Activated CD8-positive, alpha-beta T cell treated with anti-CD3 and anti-CD28 coated beads for 36 hours (primary cell): ENCODE measurements at places on chromosomes 4 and X.

- no peak for DNase-seq
Observed at GRCh38 chr4:68536375-68536774, 39.7 kb downstream of the UGT2B17 start.

DNA sequence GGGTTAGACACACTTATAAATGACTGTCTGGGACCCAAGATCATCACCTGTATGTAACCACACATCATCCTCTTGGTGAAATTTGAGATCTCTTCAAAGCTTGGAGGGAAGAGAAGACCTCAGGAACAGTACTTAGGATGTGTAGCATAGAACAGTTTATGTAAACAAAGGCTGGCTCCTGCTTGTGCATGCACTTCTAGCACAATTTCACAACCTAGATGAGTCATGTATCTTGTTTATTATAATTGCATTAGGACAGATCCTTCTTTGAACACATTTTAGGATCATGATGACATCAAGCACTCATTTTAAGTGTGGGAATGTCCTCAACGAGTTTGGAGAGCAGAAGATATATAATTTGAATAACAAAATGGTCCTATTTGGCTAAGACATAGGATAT, 26.3 kb upstream of the ZMAT1 start:
- DNase-seq = no peak

GRCh38 chrX:40006106-40007017, 91.4 kb downstream of the BCOR start:
- DNase-seq = peak; percentile 59

DNA sequence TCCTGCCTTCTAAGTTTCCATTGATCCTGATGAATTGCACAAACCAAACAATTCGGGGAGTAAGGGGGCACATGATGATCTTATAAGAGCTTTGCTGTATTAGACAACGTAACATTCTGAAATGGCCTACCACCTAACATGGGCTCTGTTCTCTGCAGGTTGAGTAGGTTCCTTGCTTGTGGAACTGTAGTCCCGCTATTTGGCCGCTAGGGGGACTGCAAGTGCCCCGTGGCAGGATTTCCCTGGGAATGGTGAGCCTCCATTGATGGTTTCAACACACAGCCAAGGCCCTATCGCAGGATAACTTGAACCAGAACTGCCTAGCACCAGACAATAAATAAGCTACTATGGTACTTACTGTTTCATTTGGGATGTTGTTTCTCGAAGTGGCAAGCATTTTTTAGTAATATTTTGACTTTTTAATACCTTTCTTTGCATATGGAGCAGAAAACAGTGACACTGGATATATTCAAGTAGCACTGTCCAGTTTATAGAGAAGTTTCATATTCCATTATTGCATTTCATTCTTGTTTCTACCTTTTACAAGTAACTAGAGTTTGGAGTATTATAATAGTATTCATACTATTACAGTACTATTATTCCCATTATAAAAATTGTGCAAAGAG, 11.9 kb downstream of the AR start:
- DNase-seq = no peak

- no peak for DNase-seq
Observed at GRCh38 chr4:119084513-119084912, 51.1 kb upstream of the MYOZ2 start.

GRCh38 chr4:110107866-110108265, 90.5 kb downstream of the ELOVL6 start:
- no peak for DNase-seq
